T-helper 17 cell (primary cell): ENCODE measurements at places on chromosomes 6 and 20.

DNA sequence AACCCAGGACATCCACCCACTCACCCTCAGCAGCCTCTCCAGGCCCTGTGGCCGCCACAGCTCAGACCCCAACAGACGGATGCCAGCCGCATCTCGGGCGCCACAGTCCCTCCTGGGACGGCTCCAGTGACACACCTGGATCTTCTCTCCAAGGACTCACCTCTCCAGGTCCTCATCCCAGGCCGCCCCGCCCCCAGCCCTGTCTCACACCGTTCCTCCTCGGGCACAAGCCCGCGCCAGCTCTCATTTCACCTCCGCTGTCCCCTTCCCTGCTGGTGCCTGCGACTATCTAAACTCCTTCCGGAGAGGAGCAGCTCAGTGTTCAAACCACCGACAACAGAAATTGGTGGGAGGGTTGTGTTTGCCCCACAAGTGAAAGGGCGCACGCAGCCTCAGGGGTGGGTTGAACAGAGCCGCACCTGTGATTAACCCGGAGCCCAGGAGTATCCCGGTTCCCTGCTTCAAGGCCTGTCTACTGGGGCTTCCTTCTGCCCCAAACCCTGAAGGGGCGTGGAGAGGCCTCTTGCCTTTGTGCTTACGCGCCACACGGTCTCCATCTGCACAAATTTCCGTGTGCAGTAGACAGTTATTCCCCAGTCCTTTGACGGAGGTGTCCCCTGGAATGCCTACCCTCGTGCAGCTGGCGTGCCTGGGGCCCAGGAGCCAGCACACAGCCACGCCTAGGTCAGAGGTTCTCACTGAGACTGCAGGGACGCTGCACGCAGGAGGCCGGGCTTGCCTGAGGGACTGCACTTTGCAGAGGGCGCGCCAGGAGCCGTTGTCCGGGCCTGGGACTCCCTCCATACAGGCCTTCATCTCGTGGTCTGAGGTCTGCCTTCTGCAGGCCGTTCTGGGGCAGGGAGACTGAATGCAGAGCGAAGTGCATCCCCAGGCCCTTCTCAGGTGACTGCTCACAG lies 232.7 kb downstream of the DLL1 start:
- no peaks in the 10 kb centered on the region for H3K36me3 ChIP-seq
- H3K27ac ChIP-seq, result no peak overlapping the region
- peaks cover 4% of the 10 kb centered on the region for H3K4me1 ChIP-seq

- H3K4me1 ChIP-seq, result peaks cover 3% of the 10 kb centered on the region
- DNase-seq, result no peak
- H3K36me3 ChIP-seq, result peaks cover 2% of the 10 kb centered on the region
- no peaks in the 10 kb centered on the region for H3K27me3 ChIP-seq
- no peak overlapping the region for H3K4me3 ChIP-seq
Measured at GRCh38 chr6:108350528-108350927, 55.7 kb downstream of the AFG1L start.

DNA sequence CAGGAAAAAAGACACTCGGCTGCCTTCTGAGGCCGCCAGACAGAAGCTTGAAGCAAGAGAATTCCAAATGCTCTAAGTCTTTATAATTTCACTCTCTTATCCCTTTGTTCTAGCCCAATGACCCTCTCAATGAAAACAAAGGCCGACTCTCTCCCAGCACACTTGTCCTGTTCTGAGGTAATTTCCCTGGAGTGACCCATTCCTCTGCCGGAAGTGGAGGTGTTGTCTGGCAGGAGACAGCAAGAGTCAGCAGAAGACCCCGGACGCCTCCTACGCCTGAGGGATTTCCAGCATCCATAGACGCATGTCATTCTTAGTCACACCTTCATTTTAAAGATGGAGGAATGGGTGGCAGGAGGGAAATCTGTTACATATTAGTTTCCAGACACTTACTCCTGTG lies 110.3 kb downstream of the SOD2 start:
- no peak overlapping the region for H3K4me3 ChIP-seq
- DNase-seq, result no peak
- peaks cover 5% of the 10 kb centered on the region for H3K27me3 ChIP-seq
- no peaks in the 10 kb centered on the region for H3K4me1 ChIP-seq
- no peak overlapping the region for H3K27ac ChIP-seq
- no peaks in the 10 kb centered on the region for H3K36me3 ChIP-seq

- H3K27me3 ChIP-seq, result peaks cover 6% of the 10 kb centered on the region
- peaks cover 7% of the 10 kb centered on the region for H3K4me1 ChIP-seq
- no peak overlapping the region for H3K4me3 ChIP-seq
Measured at GRCh38 chr20:41203660-41204059, 66.3 kb downstream of the PLCG1 start.
